Dorsolateral prefrontal cortex (tissue), 122 donors: ENCODE measurements at places on chromosomes 1 and 21.
A peak's percentile ranks its signal among the peaks of the same experiment; 100 is the strongest.

DNA sequence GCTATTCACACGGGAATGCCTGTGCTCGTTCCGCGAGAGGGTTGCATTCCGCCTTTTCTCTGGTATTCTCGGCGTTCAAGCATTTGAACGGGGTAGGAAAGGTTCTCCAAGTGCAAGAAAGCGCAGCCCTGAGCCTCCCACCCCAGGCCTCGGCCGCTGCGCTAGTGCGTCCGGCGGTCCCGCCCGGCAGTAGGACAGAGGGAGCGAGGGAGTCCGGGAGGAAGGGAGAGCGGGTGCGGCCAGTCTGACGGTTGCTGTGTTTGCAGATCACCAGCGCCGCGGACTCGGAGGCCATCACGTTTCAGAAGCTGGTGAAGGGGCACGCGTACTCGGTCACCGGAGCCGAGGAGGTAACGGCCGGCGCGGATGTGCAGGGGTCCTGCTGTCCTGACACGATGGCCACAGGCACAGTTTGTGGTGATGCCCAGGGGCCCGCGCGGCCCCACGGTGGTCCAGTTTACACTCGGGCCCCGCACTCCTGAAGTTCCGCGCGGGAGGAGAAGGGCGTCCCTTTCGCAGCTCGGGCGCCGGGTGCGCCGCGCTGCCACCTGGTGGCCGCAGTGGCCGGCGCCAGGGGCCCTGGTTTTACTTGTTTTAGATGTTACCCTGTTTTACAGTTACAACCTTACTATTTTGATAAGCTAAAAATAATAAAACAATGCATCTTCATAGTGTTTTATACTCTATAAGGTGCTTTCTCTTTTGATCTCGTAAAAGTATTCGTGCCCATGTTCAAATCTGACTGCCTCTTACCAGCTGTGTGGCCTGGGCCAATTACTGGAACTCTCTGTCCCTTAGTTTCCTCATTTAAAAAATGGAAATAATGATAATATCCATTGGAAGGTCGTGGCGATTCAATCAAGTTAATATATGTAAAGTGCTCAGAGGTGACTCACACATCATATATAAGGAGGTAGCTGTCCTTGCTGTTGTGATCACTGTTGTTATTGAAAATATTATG is 36.7 kb downstream of the CAPN2 start:
- peak; percentile 77 for DNase-seq

DNA sequence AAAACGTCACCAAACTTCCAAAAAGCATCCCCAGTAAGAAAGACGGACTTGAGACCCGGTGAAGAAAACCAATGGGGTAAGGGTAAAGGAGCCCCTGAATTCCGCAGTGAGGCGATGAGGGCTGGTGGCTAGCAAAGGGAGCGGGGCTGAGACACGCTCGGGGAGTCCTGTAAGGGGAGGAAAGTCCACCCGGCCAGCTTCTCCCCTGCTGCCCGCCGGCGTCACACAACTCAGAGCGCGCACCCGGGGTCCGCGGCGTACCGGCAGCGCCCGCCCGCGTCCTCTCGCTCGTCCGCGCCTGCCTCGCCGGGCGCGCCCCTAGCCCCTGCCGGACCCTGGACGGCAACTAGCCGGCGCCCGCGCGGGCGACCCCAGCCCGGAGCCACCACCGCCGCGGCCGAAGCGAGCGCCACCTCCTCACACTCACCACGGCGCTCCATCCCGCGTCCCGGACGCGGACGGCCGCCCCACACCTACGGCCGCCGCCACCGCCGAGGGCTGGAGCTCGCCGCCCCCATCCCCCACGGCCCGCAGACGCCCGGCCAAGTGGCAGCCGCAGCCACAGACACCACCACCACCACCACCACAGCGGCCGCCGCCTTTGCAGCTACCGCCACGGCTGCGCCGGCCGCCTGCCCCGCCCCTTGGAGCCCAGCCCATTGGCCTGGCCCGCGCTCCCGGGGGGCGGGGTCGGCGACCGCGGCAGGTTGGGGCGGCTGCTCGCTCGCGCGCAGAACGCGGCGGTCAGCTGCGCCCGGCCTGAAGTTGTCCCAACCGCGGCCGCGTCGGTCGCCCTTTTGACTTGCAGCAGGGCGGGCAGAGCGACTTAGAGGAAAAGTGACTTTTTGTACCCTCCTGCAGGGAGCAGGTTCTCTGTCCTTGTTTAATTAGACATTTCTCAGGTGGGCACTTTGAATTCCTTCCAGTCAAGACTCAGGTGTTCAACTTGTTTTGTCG is 10.0 kb upstream of the ARHGAP29 start:
- DNase-seq, result peak; percentile 28

DNA sequence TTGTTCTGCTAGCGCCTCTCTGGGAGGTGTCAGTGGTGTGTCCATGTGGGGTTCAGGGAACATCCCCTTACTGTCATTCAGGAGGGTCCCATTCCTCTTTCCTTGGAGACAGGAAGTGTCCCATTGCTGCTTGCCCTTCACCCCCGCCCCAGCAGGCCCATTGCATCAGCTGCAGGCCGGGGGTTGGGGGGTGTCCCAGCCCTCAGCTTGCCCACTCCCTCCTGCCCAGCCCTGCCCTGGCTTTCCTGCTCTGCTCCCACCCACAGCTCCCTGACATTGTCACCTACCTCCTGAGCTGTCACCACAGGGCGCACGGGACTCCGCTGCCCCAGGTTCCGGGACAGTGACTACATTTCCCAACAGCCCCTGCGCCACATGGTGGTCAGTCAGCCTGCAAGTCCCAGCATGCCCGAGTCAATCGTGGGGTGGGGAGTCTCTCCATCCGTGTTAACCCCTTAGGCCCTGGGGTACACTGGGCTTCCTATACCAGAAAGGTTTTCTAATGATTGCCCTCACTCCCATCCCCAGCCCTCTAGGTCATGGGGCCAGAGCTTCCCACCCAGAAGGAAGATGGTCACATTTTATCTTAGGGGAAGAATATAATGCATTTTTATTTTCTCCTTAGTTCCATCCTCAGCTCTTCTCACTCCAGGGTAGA is at the start of gene INPP5B:
TSS of gene INPP5B (minus strand) at position 351 of the 658 bp plus-strand sequence. CDS start 745 bp downstream, outside the sequence.
- peak; percentile 95 for DNase-seq

- DNase-seq, result no peak
Observed at GRCh38 chr1:36889478-36890226, 144.7 kb downstream of the GRIK3 start.

DNA sequence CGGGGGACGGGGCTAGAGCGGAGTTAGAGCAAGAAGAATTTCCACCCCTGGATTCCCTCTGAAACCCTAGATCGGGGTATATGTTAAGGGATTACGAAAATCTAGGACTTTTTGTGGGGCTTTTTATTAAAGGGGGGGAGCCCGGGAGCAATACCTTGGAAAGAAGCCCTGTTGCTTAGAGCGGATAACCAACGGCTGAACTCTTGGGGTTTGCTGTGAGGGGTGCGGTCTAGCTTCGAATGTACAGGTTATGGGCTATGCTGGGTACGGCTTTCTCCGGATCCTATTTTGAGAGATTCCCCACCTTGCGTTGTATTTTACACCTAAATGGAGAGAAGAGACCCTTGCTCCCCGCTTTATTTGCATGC is 626 bp downstream of the DYRK3 start:
- no peak for DNase-seq

DNA sequence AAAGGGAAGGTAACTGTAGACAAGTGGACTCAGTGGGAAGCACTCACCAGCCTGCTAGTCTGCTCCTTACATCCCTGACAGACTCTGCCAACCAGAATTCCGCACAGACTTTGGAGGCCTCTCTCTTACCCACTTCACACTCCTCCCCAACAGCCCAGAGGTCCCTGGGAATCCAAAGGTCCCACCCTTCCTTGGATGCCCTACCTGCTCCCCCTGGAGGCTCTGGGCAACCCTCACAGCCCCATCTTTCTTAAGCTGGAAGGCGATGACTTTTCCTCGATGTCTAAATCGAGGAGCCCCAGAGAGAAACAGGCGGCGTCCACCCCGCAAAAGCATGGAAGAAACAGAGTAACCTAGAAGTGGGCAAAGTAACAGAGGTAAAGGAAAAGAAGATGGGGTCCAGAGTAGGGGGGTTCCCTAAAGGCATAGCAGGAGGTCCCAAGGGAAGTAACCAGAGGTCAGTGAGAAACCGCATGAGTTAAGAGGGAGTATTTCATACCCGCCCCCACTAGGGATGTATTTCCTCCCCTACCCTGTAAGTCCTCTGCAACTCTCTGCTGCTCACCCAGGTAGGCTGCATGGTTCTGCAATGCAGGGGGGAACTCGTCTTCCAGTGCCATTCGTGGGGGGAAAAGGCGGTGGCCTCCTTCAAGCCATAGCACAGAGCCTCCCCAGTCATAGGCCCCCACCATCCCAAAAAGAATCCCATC is 8.4 kb downstream of the ITGA10 start:
- DNase-seq, result no peak

DNA sequence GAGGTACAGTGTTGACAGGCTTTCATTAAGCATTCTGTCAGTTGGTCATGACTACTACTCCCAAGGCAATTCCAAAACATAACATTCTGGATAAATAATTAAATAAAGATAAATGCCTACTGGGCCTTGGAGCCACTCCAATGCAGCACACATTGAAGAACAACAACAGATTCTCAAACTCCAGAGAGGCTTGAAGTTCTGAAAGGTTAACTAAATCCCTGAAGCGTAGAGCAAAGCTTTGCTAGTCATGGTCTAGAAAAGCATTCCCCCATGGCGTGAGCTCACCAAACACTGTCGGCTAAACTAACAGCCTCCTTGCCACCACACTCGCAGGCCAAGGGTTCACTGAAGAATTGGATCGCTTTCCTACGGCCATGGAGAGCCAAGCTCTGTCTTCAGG is 268.0 kb downstream of the ATG4C start:
- no peak for DNase-seq

- no peak for DNase-seq
Observed at GRCh38 chr1:179599623-179600249, 8.1 kb downstream of the TDRD5 start.

- DNase-seq, result no peak
Observed at GRCh38 chr1:30451532-30452125, 271.8 kb downstream of the MATN1 start.

DNA sequence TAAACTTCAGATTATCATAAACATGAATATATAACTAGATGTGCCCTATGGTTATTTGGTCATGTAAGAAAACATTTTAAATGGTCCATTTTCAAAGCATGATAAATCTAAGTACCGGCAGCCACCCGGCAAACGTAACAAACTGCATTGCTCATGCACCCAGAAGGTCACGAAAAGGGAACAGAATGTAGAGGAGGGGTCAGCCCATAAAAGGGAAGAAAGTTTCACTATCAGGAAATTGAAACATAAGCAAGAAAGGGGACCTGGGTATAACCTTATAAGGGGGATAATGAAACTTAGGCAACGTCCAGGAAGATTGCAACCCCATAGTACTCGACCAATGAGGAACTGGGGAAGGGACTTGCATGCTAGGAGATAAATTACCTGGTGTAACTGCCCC is 421.2 kb upstream of the ZRANB2 start:
- DNase-seq, result no peak

GRCh38 chr21:31713115-31713514 is 18.8 kb downstream of the SCAF4 start:
- DNase-seq, result no peak

GRCh38 chr1:17569200-17570139 is 30.0 kb downstream of the ARHGEF10L start:
- DNase-seq, result peak; percentile 70

DNA sequence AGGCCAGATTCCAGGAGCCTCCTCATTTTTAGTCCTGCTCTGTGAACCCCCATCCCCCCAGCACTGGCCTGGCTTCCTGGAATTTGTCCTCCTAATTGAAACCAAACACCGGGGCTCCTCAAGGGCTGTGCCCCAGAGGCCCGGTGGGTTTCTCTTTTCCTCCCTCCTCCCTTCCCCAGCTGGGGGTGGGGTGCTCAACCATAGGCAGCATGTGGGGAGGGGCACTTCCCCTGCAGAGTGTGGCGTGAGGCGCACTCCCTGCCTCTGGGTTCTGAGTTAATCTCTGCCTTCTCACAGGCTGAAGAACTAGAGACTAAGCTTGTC is 67.5 kb upstream of the ACOT11 start:
- DNase-seq, result no peak

GRCh38 chr1:117675907-117676430 is 70.1 kb downstream of the TENT5C start:
- no peak for DNase-seq

- no peak for DNase-seq
Observed at GRCh38 chr1:33727310-33727709, 136.6 kb upstream of the HMGB4 start.

GRCh38 chr1:212946872-212947271 is 3.5 kb upstream of the VASH2 start:
- no peak for DNase-seq

DNA sequence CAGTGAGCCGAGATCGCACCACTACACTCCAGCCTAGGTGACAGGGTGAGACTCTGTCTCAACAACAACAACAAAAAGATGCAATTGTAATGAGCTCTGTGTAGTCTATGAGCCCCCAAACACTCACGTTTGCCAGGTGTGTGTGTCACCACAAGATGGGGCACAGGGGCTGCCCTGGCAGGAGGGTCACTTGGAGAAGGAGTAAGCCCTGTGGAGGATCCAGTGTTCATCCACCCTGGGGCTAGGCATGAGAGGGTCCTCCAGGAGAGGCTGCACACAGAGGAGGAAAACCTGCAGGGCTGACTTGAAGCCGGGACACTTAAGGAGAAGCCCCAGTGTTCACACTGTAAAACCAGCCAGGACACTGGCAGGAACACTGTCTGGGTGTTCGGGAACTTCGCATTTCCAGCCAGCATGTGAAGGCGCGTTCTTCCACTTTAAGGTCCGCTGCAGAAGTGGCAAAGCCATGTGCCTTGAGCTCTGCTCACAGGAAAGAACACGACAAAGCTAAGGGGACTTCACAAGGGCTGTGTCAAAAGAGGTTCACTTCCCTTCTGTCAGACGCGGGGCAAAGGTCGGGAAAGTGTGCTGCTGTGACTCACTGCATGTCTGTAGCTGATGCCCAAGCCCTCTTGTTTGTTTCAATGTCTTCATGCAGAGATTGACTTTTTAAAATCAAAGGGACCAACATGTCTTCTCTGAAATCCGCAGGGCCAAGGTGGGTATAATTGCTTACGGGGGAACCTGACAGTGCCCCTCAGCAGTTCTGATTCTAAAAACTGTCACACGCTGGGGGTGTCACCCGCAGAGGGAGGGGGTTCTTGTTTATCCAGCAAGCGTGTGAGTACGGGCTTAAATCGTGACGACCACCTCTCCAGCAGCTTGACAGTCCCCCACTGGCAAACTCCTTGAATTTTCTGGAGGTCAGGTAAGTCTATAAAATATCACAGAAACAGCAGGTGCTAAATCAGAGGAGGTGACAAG is 102.8 kb downstream of the RIPK4 start:
- no peak for DNase-seq

- DNase-seq, result no peak
Observed at GRCh38 chr1:167077128-167077867, 12.9 kb downstream of the GPA33 start.

- DNase-seq, result no peak
Observed at GRCh38 chr1:206998816-206999215, 28.6 kb upstream of the FCAMR start.

- DNase-seq, result no peak
Observed at GRCh38 chr1:99829269-99829668, 20.9 kb upstream of the AGL start.
